CD8-positive, alpha-beta memory T cell (primary cell): ENCODE measurements at places on chromosomes 1 and 21.

GRCh38 chr1:29832936-29833335 lies 596.6 kb downstream of the PTPRU start:
- no peak for DNase-seq

DNA sequence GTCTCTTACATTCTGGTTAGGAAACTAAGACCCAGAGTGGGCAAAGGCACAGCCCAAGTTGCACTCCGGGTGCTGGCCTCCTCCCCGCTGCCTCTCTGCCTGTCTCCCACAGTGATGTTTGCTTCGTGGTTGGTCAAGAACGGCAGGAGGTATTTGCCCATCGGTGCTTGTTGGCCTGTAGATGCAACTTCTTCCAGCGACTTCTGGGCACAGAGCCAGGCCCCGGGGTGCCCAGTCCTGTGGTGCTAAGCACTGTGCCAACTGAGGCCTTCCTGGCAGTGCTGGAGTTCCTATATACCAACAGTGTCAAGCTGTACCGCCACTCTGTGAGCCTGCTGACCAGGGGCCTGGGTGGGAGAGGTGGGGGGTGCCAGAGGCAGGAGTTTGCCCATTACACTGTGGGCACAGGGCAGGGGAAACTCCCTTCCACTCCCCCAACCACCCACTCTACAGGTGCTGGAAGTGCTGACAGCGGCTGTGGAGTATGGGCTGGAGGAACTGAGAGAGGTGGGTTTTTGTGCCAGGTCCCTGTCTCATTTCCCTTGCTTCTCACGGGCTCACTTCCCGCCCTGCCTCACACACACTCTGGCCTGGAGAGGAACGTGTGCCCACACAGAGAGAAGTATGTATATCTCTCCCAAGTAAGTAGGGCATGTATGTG lies 1.9 kb downstream of the BTBD19 start:
- no peak for DNase-seq

DNA sequence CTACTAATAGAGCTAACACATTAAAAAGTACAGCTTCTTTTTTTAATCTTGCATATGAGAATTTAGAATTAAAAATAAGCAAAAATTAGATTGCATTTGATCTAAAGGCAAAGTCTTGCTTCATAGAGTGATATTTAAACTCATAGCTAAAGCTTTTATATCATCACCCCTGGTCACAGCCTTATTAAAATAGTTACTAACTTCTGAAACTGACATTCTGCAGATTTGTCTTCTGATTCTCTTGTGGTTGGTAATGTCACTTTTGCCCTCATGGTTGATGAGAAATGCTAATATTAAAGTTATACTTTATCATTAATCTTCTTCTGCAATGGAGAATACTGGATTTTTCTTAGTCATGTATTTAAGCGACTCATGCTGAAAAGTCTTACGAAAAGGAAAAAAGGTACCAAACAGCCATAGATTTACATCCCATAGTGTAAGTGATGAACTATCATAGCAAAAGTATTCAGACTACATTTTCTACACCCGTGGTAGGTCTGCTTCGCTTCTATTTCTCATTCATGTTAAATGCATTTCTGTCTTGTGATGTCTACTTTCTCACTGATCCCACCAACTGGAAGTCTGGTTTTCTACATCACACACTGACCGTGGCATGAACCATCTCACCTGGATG lies 330.5 kb upstream of the B3GALT2 start:
- no peak for DNase-seq

DNA sequence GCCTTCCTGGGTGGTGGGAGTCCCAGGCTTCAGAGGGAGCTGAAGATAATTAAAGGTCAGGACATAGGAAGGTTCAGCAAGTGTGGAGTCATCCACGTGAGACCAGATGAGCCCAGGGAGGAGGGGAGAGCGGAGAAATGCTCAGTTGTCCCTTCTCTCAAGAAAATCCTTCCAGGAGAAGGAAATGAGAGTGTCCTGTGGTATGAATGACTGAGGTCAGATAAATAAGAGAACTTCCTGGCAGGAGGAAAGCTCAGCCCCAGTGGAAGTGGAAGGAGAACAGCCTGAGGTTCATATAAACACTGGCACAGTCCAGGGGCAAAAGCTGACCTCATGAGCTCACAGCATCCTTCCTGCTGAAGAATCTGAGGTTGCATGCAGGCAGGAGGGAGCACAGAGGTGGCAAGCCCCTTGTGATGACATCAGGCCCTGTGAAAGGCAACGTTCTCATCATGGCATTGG lies 97.6 kb downstream of the NAV1 start:
- DNase-seq: no peak

- no peak for DNase-seq
Measured at GRCh38 chr21:34618941-34619340, 4.0 kb upstream of the RCAN1 start.

DNA sequence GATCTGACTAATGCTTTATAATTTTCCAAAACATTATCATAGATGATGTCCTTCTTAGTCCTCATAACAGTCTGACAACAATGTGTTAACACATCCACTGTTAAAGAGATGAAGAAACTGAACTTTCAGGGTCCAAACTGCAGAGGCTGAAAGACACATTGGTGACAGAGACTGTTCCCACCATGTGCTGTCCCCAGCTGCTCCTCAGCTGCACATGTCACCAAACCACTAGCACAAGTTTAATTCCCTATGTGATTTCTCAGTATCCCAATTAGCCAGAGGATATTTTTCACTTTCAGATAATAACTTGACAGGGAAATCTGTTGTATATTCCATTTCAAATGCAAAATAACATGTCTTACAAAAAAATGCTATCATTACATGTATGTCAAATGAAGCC lies 24.6 kb downstream of the LAMC2 start:
- DNase-seq: no peak

DNA sequence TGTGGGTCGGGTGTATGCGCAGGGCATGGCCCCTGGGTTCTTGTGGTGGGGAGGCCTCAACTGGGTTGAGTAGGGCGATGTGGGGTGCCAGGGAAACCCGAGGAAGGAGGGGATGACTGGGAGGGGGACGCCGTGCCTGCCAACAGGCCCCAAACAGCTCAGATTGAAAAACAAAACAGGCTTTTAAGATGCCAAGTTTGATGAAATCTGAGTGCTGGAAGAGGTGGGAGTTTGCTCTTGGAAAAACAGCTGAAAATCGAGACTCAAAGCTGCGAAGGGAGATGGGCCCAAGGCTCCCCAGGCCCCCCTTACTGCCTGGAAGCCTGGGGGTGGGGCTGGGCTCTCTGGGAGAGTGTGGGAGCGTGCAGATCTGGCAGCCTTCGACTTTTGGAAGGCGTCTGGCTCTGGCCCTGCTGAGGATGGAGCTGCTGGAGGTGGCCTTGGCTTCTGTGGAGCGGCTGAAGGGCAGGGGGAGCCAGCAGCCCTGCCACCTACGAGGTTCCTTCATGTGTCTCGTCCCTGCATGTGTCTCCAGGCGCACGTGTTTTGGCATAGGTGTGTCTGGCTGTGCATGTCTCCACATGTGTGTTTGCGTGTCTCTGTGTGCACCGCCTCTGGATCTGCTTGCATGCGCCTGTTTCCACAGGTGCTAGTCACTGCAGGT lies 33.3 kb downstream of the PTPRF start:
- no peak for DNase-seq

GRCh38 chr1:41430582-41430981 lies 53.9 kb downstream of the EDN2 start:
- no peak for DNase-seq

GRCh38 chr1:95966866-95967265 lies 732.9 kb downstream of the RWDD3 start:
- no peak for DNase-seq

DNA sequence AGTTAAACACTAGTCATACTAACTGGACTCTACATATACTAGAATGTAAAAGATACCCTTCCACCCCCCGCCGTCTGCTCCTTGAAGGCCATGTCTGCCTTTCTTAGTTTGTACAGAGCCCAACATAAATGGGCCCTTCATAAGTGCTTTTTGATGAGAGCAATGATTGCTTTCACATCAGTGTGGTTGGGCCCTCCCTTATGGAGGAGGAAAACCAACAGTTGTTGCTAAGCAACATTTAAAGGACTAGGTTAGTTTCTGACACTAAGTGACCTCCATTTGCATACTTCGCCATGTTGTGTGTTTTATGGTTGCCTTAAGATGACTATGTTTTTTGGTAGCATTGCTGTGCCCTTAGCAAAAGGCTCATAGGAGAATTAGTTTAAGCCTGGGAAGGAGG lies 182.0 kb upstream of the SGIP1 start:
- no peak for DNase-seq

GRCh38 chr21:36741506-36741905 lies 42.6 kb downstream of the SIM2 start:
- no peak for DNase-seq

- no peak for DNase-seq
Measured at GRCh38 chr1:192584866-192585265, 9.3 kb downstream of the RGS1 start.

DNA sequence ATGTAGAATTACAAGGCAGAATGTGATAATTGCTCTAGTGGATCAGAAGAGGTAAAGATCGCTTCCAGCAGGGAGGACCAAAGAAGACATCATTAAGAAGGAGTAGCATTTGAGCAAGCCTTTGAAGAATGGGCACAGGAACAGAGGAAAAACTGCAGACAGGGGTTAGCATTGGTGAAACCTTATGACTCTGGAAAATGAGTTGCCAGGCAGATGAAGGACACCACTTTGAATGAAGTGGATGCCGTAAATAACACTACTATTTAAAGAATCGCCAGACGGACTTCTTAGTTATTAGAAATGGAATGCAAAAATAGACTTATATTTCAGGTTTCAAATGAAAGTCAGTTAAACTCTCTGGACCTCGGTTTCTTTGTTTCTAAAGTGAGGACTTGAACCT lies 727.7 kb downstream of the USP25 start:
- no peak for DNase-seq

DNA sequence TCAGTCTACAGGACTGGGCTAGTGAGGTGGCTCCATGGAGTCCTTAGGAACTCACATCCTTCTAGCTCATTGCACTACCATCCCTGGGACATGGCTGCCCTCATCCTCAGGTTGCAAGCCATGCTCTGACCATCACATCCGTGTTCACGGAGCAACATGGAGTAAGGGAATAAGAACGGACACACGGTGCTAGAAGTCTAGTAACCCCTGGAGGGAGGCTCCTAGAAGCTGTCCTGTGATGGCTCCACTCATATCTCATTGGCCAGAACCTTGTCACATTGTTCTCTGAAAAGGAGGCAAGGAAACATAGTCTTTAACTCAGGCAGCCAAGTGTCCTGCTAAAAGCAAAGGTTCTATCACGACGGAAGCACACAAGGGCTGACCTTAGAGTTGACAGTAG lies 3.9 kb downstream of the MRAP start:
- no peak for DNase-seq

DNA sequence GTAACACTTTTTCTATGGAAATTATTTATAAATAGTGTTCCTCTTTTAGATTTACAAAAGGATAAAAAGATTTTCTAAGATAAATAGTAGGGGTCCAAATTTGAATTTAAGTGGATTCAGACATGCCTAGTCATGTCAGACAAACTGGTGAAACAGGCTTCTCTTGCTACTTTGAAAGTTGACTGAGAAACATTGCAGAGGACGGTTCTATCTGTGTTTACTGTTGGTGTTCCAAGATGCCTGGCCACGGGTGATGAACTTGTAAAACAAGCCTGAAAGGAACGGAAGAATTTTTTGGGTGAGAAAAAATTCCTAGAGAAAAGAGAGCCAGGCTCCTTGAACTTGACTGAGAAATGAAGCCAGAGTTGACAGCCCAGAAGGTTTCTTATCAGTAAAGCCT lies 2.2 kb downstream of the KRTAP19-1 start:
- no peak for DNase-seq

GRCh38 chr21:46254208-46254975 lies 25.8 kb upstream of the LSS start:
- no peak for DNase-seq

- DNase-seq: no peak
Measured at GRCh38 chr1:205590777-205591513, 40.9 kb downstream of the ELK4 start.

DNA sequence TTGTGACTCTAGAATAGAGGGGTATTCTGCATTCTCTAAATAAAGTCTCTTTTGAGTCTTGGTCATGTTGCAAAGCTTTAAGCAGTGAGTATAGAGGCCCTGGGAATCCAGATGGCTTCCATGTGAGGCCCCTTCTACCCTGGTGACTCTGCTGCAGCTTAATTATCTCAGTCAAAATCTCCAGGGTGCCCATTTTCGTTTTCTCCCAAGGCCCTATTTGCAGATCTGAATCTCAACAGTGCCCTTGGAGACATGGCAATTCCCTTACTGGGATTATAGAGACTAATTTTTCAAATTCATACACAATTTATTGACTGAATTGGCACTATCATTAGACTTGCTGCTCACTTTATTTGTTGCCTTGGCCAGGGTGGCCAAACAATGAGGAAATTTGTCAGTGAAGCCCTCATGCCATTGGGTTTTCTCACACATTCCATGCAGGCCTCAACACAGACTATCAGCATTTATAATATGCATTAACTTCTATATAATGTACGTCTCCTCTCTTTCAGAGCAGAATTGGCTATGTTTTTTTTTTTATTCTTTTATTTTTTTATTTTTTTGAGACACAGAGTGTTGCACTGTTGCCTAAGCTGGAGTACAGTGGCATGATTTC lies 35.1 kb downstream of the PROX1 start:
- DNase-seq: no peak

GRCh38 chr21:42552407-42553336 lies 39.0 kb downstream of the SLC37A1 start:
- no peak for DNase-seq

DNA sequence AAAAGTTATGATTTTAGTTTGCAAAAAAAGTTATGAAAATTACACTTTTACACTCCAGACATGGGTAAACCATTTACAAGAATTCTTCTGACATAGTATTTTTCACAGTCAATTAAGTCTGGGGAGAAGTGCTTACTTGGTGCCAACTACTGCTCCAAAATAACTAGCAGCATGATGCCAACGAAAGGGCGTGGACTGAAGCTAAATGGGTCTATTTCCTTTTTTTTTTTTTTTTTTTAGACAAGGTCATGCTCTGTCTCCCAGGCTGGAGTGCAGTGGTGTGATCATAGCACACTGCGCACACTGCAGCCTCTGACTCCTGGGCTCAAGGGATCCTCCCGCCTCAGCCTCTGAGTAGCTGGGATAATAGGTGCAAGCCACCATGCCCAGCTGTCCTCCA lies 43.2 kb downstream of the FMO4 start:
- no peak for DNase-seq

- no peak for DNase-seq
Measured at GRCh38 chr21:44419679-44420078, 35.6 kb upstream of the LRRC3 start.

DNA sequence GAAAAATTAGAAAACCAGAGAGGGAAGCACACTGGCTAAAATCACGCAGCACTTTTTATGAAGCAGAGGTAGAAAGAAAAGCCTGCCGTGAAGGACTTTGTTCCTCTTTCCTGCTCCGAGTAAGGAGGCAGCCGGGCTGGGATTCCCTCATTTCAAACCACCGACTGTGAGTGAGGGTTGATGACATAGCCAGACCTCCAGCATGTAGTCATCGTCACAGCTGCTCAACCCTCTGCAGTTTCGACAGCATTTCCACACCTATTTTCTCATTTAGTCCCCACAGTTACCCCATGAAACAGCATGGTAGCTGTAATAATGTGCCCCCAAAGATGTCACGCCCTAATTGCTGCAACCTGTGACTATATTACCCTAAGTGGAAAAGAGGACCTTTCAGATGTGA lies 35.3 kb downstream of the FCRL5 start:
- no peak for DNase-seq
